ENCODE measurements at places on chromosomes 5 and 9. TPM values are rescaled to one million over a fixed set of nuclear protein-coding genes. Genes with fewer than 3 reads are reported as not detected.

GRCh38 chr5:15003511-15003920 is 131.9 kb upstream of the ANKH start:
- no peak for DNase-seq

DNA sequence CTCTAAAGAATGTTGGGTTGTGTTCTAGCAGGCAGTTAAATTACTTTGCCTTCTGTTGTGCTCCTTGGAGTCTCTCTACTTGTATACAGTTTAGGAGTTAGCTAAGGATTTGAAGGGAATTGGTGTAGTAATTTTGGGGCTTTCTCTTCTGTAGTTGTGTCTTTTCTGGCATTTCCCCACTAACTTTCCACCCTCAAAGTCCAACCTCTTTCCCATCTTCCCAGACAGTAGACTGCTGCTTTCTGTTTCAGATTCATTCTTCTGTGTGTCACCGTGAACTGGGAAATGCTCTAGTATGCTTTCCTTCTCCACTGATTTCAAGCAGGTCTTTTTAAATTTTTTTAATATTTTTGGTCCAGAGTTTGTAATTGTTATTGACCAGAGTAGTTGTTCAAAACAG is 4.5 kb upstream of the ANGPTL2 start:
- DNase-seq = no peak

DNA sequence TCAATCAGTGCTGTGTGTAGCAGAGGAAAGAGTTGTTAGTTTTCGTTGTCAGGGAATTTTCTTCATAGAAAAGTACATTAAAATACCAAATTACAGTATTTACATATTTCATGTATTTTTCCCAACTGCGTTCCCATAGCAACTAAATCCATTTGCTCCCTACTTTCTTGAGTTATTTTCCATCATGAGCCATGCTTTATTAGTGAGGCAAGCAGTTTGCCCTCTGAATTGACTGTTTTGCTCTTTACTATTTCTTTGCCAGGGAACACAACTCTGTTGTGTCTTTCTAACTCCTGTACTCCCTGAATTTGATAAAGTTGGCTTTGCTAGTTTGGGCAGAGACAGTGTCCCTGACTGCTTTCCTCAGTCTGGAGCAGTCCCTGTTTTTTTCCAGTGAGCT is 276.2 kb upstream of the SLC30A5 start:
- DNase-seq = no peak

DNA sequence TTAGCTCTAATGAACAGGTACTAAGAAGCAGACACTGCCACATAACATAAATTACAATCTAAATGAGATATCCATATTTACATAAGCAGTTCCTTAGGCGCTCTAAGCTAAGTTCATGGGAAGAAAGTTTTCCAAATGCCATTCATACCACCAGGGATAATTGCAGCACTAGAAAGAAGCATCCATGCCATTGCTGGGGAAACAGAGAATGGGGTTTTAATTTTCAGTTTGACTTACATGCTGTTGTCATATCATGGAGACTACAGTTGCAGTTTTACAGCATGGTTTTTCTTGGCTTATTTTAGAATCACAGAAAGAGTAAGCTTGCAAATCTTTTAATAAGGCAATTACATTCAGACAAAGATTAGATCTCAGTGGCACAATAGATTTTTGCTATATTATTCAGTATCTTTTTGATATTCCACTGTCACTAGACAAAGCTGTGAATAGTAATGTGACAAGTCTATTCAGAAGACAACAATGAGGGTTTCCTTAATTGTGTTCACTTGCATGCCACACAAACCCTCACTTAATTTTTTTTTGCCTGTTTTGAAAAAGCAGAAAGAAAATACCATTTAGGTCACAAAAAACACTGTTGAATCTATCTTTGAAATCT is 108.4 kb upstream of the ELAVL2 start:
- no peak for DNase-seq

DNA sequence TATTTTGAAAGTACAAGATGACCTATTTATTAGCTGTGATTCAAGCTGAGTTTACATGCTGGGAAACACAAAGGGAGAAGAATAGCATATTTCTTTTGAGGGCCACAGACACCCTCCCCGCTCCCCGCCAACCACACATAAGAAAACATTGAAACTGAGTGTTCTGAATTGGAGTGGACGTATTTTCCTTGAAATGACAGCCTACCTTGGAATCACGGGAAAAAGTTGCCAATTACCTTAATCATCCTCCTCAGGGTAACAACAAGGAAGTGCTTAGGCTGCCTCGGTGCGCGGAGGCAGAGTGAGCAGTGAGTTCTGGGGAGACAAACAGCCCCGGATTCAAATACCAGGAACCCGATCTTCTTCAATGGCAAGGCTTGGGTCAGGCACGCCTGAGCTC is 31.4 kb downstream of the CFAP77 start:
- DNase-seq = no peak

Gene SARDH
- 0.07 TPM for total RNA-seq

Gene TPPP
- total RNA-seq = 0.46 TPM

Gene NRG2
- 0.43 TPM for total RNA-seq

Data from epithelial cell of proximal tubule (primary cell).